ENCODE measurements at places on chromosomes 7 and 10. TPM values are rescaled to one million over a fixed set of nuclear protein-coding genes. Genes with fewer than 3 reads are reported as not detected.

GRCh38 chr7:46079421-46079820, 158.3 kb upstream of the IGFBP3 start:
- DNase-seq = no peak

DNA sequence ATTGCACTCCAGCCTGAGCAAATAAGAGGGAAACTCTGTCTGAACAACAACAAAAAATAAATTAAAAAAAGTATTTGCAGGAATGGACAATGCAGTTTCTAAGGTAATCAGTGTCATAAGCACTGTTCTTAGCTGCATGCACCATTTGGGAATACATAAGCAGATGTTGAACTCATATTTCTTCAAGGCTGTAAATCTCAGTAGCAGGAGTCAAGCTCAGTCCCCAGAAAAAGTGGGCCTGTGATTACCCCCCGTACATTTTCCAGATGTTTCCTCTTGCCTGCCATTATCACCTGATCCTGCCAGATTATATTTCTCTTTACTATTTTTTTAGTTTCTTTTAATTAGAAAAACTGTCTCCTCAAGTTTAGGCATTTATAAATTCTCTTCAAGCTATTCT, 667.6 kb upstream of the ANKRD30A start:
- no peak for DNase-seq

GRCh38 chr10:121457729-121458128, 140.5 kb downstream of the FGFR2 start:
- no peak for DNase-seq

DNA sequence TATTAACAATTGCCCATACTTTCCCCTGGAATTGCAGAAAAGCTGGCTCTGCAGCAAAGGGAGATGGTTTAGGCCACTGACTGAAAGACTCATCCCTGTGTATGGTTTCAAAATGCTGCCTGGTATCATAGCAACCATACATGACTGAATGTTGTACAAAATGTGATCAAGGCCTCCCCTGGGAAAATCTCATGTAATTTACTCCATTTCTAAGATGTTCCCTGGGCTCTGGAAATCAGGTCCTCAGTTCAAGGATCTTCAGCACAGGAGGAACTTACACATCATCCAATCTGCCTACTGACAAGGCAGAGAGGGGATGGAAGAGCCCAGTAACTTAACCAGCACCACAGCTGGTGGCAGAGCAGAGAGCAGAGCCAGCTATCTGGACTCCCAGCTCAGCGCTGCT, 111.8 kb downstream of the JAZF1 start:
- no peak for DNase-seq

DNA sequence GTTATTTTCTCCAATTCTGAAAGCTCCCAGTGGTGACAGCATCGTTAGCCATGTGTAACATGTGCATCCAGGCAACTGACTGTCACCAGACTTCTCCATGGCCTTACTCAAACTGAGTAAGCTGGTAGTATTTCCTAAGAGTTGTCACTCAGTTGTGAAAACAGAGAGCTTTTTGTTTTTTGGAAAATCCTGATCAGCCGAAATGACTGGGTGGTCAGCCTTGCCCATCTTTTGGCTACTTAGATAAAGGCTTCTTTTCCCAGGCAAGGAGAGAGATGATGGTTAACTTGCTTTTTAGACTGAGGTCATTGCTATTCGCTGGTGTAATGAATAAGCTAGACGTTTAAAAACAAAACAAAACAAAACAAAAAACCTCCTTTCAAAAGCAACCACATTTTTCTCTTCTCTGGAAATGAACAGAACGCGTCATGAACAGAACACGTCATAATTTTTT, 159.5 kb upstream of the KLF14 start:
- no peak for DNase-seq

- no peak for DNase-seq
These were observed 27.8 kb downstream of the SMURF1 start for GRCh38 chr7:99116144-99116543.

HTRA1 gene
- 191 TPM for total RNA-seq

GRCh38 chr10:131063311-131063710, 248.2 kb downstream of the TCERG1L start:
- DNase-seq = no peak

DNA sequence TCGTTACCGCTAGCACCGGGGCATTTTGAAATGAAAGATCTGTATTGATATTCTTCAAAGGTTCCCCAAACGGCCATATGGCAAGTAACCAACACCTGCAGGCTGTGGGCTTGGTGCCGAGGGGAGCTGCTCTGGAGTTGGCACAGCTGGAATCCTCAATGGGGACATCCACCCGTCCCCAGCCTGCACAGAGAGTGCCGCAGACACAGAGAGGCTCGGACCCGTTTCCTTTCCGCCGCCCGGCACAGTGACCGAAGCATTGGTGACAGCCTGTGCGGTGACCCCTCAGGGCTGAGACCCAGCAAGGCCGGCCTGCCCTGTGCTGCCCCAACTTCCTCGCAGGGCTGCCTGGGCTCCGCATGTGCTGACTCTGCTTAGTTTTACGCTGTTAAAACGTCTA, 4.5 kb downstream of the CFAP46 start:
- no peak for DNase-seq

PDZD7 gene
- 0.55 TPM for total RNA-seq

DNA sequence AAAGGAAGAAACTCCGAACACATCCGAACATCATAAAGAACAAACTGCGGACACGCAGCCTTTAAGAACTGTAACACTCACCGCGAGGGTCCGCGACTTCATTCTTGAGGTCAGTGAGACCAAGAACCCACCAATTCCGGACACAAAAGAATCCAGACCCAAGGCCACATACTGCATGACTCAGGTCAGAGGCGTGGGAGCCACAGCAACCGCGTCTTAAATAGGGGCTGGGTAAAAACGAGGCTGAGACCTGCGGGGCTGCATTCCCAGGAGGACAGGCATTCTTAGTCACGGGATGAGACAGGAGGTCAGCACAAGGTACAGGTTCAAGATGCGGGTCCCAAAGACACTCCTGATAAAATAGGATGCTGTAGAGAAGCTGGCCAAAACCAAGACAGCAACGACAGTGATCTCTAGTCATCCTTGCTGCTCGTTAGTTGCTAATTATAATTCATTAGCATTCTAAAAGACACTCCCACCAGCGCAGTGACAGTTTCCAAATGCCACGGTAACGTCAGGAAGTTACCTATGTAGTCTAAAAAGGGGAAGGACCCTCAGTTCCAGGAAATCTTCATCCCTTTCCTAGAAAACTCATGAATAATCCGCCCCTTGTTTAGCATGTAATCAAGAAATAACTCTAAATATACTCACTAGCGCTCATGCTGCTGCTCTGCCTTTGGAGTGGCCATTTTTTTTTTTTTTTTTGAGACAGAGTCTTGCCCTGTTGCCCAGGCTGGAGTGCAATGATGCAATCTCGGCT, 19.3 kb downstream of the AP5Z1 start:
- DNase-seq = no peak

NME8 gene
- total RNA-seq = 0.45 TPM

GPRIN2 gene
- total RNA-seq = not detected

SUGCT gene
- 2.9 TPM for total RNA-seq

DNA sequence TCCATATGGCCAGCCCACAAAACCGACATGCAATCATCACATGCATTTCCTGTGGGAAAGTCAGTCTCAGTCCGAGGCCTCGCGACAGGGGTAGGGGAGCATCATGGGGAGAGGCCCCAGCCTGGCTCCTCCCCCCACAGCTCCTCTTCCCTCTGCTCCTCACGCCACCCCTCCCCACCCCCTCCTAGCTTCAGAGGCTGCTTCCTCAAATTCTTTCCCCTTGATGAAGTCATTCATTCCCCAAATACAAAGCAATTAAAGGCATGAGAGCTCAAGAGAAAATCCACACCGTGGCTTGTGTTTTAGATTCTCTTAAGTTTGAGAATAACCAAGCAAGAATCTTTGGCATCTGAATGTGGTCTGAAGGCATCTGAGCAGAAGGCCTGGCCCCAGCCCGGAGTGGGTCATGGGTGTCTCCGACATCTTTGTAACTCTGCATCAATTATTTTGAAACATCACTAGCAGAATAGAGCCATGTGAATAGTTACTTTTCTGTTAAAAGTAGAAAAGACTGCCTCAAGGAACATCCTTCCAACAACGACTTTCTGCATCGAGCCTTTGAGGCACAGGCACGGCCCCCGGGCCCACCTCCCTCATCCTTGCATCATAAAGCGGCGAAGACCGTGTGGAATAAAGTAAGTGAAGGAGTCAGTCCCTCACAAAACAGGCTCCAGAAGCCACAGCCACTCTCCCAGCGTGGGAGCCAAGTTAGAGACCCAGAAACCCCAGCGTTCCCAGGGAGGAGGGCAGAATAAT, 90.9 kb downstream of the DIP2C start:
- DNase-seq = no peak

GRCh38 chr7:127594490-127594889, 954 bp downstream of the FSCN3 start:
- DNase-seq = no peak

- no peak for DNase-seq
These were observed 206.1 kb upstream of the NPSR1 start for GRCh38 chr7:34451923-34452322.

GRCh38 chr7:8261711-8262695, at the start of gene ICA1:
TSS of gene ICA1 (minus strand) at chr7:8262167. CDS start at chr7:8235926, 26,241 bp downstream.
- DNase-seq = peak; percentile 91

DNA sequence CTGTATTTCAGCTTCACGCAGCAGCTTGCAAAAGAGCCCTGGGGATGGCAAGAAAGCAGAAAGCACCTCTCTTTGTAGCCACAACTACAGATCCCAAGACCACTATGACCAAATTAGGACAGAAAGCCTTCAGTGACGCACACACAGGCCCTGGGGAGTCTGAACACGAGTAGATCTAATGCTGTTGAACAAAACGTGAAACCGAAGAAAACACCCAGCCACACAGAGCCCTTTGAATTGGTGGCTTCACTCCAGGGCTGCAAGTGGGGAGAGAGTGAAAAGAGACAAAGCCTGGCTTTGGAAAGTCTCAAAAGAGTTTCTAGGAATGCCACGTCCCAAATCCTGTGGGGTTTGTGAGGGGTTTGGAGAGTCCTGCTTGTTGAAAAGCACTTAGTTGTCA, 28.4 kb downstream of the PLXNA4 start:
- DNase-seq = no peak

GRCh38 chr7:83096065-83096580, 66.6 kb downstream of the PCLO start:
- no peak for DNase-seq

LEP gene
- 784 TPM for total RNA-seq

WEE2 gene
- not detected for total RNA-seq

DNA sequence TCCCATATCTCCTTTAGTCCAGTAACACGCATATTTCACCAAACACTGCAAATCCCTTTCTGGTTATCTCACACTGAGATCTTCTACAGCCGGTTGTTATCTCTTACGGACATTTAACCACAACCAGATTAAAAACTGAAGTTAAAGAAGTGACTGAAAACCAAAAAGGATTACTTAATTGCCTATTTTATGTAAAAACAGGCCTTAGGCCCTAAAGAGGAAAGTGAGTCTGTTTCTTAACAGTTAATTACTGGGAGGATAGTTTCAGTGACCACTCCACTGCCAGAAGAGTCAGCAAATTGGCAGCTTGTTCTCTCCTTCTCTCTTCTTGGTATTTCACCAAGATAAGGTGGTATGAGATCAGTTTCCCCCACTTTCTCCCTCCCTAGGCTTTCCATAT, 161.9 kb upstream of the MEOX2 start:
- DNase-seq = no peak

ATG9B gene
- not detected for total RNA-seq

UFSP1 gene
- total RNA-seq = 5.1 TPM

CYP3A7 gene
- total RNA-seq = not detected

DNA sequence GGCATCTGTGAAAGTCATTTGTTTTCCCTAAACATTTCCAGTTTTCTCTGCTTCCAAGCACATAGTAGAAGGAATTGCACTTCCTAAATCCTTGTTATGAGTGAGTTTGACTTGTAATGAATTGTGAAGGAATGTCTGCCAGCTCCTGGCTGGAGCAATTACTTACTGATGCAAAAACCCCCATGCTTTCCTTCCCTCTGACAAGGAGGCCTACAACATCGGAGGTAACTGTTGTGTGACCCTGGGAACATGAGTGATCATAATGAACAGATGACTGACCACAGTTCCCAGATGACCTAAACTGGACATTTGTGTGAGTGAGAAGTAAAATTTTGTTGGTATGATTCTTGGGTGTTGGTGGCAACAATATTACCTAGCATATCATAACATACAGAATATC, 21.4 kb upstream of the CPVL start:
- no peak for DNase-seq

- no peak for DNase-seq
These were observed 306.2 kb downstream of the GPR37 start for GRCh38 chr7:124459101-124460055.

SFRP5 gene
- total RNA-seq = not detected

DNA sequence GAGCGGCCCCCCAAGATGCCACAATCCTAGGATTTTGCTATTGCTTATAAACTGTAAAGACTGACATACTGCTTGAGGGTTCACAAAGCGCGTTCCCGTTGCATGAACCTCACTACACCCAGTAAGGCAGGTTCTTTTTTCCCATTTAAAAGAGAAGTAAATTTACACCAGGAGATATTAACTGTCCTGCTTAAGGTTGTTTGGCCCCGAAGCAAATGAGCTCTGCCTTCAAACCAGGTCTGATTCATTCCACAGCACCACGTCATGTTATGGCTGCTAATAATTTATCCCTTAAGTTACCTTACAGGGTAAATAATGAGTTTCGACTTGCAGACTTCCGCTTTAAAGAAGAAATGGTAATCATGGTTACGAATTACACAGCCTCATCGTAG, 559 bp upstream of the FKBP14 start:
- no peak for DNase-seq

ZNF722 gene
- total RNA-seq = not detected

GRCh38 chr10:132624061-132624846, 86.7 kb downstream of the INPP5A start:
- no peak for DNase-seq

RELN gene
- 1.8 TPM for total RNA-seq

- no peak for DNase-seq
These were observed 70.1 kb upstream of the CABCOCO1 start for GRCh38 chr10:61592581-61592980.

FAM25C gene
- not detected for total RNA-seq

STEAP2 gene
- total RNA-seq = 29.9 TPM

GRCh38 chr7:50272808-50273207, 31.7 kb upstream of the IKZF1 start:
- no peak for DNase-seq

SORCS3 gene
- not detected for total RNA-seq

DNA sequence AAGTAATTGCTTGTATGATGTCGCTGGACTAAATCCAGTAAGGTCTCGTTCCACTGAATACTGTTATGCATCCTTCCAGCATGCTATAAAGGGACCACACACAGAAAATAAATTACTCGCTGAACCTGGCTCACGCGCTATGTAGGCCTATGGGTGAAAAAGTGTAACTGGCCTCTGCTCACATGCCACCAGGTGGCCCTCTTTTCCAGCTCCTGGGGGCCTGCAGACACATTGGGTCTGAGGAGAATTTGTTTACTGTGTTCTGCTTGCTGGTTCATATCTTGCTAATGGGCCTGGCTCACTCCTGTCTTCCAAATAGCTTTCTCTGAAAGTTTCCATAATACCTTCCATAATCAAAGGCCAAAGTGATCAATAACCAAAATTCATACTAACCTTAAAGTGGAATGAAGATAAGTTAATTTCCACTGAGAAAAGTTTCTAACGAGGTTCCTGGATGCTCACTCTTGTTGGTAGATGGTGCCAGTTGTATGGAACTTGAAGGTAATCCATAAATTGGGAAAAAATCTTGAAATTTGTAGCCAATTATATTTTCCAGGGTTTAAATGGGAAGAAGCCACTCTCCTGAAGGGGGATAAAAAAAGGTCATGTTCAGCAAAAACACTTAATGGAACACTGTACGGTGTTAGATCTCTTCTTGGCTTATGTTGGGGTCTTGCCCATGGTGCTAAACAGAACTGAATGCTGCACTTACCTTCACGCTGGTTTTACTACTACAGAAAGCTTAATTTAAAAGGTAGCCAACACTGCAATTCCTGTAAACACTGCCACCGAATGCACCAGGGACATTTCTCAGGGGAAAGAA, 27.0 kb upstream of the ZPBP start:
- DNase-seq = no peak
